ENCODE measurements at places on chromosomes 11 and 22. TPM values are rescaled to one million over a fixed set of nuclear protein-coding genes. Genes with fewer than 3 reads are reported as not detected.

GRCh38 chr11:70910835-70911234, 341.5 kb downstream of the SHANK2 start:
- H3K27me3 ChIP-seq, result no peaks in the 10 kb centered on the region
- H3K36me3 ChIP-seq, result no peaks in the 10 kb centered on the region
- no peak overlapping the region for H3K4me3 ChIP-seq
- no peak for DNase-seq

DNA sequence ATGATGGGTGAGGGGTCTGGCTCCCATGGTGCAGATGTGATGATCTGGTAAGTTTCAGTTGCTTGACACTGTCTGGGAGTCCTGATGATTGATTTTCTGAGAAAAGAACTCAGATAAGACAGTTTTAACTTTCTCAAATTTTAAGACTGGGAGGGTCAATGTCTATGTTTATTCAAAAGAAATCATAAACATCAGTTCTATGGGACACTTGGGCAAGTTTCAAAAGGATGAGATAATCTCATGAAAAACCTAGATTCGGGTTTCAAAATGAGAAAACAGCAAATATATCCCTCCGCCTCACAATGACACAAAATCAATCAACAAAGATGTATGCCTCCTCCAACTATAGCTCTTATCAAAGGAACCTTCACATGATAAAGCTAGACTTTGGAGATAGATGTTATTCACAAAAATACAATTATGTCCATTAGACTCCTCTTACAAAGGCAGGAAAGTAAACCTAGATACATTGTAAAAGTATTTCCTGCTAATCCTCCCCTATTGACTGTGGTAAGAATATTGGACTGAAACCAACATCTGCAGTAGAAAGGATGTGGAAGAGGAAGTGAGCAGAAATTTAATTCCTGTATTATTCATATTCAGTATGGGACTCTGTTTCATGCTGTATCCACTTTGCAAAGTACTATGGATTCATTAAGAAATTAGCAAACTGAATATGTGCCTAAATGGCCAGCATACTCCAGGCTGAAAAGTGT, 21.6 kb downstream of the SVIP start:
- H3K4me1 ChIP-seq, result peaks cover 14% of the 10 kb centered on the region
- H3K27ac ChIP-seq, result no peak overlapping the region
- H3K27me3 ChIP-seq, result no peaks in the 10 kb centered on the region
- DNase-seq, result no peak

GRCh38 chr22:23888615-23889401, 5.4 kb upstream of the MIF start:
- no peak overlapping the region for H3K4me3 ChIP-seq
- no peaks in the 10 kb centered on the region for H3K27me3 ChIP-seq
- H3K36me3 ChIP-seq, result peaks cover 3% of the 10 kb centered on the region

GRCh38 chr11:73753938-73754337, 6.9 kb downstream of the RAB6A start:
- H3K27me3 ChIP-seq, result no peaks in the 10 kb centered on the region
- DNase-seq, result no peak
- no peak overlapping the region for H3K27ac ChIP-seq
- no peaks in the 10 kb centered on the region for H3K36me3 ChIP-seq
- peaks cover 19% of the 10 kb centered on the region for H3K4me1 ChIP-seq

The EFCAB6 gene
- total RNA-seq, result 0.29 TPM

The B3GAT3 gene
- total RNA-seq, result 13.8 TPM

The ZNF143 gene
- 110 TPM for total RNA-seq
